Adrenal gland (tissue), 19 donors: ENCODE measurements at places on chromosomes 1 and 21. TPM values are rescaled to one million over a fixed set of nuclear protein-coding genes. Genes with fewer than 3 reads are reported as not detected.
A peak's percentile ranks its signal among the peaks of the same experiment; 100 is the strongest.

GRCh38 chr1:47194311-47194710 lies 4.5 kb upstream of the PDZK1IP1 start:
- H3K4me3 ChIP-seq = no peak overlapping the region
- DNase-seq = no peak
- H3K4me1 ChIP-seq = peaks cover 6% of the 10 kb centered on the region
- no peaks in the 10 kb centered on the region for H3K36me3 ChIP-seq
- H3K27me3 ChIP-seq = no peaks in the 10 kb centered on the region

DNA sequence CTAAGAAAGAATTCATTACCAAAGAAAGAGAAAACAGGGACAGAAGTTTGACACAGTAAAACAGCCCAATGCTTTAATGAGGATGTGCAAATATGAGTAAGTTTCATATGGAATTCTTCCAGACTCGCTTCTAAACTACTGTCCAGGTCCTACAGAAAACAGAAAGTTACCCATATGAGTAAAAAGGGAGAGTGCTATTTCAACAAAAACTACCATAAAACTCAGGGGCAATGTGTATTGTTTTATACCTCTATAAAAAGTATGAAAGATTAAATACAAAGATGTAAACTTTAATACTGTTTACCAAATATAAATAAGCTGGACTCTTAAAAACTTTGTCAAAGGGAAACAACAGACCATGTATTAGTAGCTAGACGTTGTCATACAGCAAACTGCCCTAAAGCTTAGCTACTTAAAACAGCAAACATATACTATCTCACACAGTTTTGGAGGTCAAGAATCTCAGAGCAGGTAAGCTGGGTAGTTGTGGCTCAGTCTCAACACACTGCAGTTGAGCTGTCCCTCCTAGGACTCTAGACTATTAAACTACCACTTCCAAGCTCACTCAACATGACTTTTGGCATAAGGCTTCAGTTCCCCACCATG lies 174.9 kb downstream of the COP1 start:
- DNase-seq = no peak
- H3K36me3 ChIP-seq = no peaks in the 10 kb centered on the region
- no peak overlapping the region for H3K4me3 ChIP-seq

GRCh38 chr1:23423415-23424292 lies 894 bp downstream of the TCEA3 start:
- H3K27ac ChIP-seq = no peak overlapping the region
- H3K4me1 ChIP-seq = peaks cover 27% of the 10 kb centered on the region
- H3K27me3 ChIP-seq = no peaks in the 10 kb centered on the region
- H3K4me3 ChIP-seq = peak overlapping the region; percentile 65
- peak; percentile 70 for DNase-seq
- no peaks in the 10 kb centered on the region for H3K36me3 ChIP-seq

DNA sequence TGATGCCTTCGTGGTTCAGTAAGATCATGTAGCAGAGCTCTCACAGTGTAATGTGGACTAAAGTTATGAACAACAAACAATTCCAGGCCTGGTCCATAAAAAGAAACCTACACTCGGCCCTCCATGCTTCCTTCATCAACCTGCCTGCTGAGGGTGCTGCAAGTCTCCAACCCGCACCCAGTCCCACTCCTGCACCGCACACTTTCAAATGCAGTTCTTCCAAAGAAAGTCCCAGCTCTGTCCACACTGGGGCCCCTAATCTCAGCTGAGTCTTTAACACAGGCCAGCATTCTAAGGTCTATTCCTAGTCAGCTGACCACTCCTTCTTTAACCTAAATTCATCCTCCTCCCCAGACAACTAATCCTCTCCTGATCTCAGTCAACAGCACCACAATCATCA lies 71.5 kb upstream of the NR5A2 start:
- DNase-seq = no peak
- H3K36me3 ChIP-seq = no peaks in the 10 kb centered on the region
- no peaks in the 10 kb centered on the region for H3K27me3 ChIP-seq
- no peak overlapping the region for H3K4me3 ChIP-seq
- no peaks in the 10 kb centered on the region for H3K4me1 ChIP-seq

The HMCN1 gene
- total RNA-seq = 5.0 TPM

- no peaks in the 10 kb centered on the region for H3K36me3 ChIP-seq
- no peak overlapping the region for H3K4me3 ChIP-seq
- H3K27me3 ChIP-seq = no peaks in the 10 kb centered on the region
- DNase-seq = no peak
These were observed 824.8 kb downstream of the ADGRL2 start for GRCh38 chr1:82625537-82625936.

The SDC3 gene
- total RNA-seq = 218 TPM

The CCDC190 gene
- total RNA-seq = not detected
